SK-N-SH treated with all-trans-retinoic acid at 6 μM for 48 hours (cell line): ENCODE measurements at places on chromosomes 16 and 17.
A peak's percentile ranks its signal among the peaks of the same experiment; 100 is the strongest.

DNA sequence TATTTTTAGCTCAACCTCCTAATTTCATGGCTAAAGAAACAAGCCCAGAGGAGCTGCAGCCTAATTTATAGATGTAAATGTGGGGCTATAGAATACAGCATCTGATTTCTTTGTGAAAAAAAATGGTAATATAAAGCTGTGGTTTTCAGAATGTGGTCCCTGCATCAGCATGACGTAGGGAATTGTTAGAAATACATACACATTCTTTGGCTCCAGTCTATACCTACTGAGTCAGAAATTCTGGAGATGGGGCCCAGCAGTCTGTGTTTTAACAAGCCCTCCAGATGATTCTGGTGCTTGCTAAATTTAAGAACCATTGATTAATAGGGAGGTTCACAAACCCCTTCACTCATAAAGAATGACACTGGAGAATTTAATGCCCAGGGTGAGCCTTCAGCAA lies 18.1 kb upstream of the MYH8 start:
- ATAC-seq, result no peak

- no peak for ATAC-seq
Measured at GRCh38 chr16:85394456-85395206, 218.5 kb upstream of the GSE1 start.

- ATAC-seq, result peak; percentile 6; the same call in 2 of the 3 replicates
Measured at GRCh38 chr17:44191941-44192496, 5.2 kb downstream of the TMUB2 start.

- no peak; the same call in 2 of the 3 replicates for ATAC-seq
Measured at GRCh38 chr16:3013491-3013951, 798 bp downstream of the CLDN9 start.

GRCh38 chr17:69048634-69049033 lies 12.1 kb downstream of the ABCA9 start:
- no peak for ATAC-seq

DNA sequence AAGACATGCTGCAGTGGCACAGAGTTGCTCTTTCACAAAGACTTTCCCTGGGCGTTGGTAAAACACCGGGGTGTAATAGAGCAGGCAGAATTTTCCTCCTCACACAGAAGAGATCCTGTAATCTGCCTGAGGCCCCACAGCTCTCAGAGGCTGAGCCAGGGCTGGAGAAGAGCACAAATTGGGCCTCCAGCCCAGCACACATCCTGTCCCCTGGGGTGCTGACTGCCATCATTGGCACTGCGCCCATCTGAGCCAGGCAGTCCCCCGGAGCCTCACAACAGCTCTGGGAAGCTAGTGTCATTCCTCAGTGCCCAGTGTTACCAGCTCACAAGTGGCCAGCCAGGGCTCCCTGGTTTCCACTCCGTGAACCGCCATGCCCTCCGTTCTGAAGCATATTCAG lies 119.4 kb downstream of the SOCS1 start:
- peak; percentile 17 for ATAC-seq

- no peak for ATAC-seq
Measured at GRCh38 chr16:84766978-84767773, 52.6 kb upstream of the CRISPLD2 start.

GRCh38 chr17:32141679-32142037 lies 644 bp upstream of the RHOT1 start:
- ATAC-seq, result no peak

- ATAC-seq, result no peak
Measured at GRCh38 chr16:15979801-15980200, 30.4 kb downstream of the ABCC1 start.

- peak; percentile 41 for ATAC-seq
Measured at GRCh38 chr16:85553436-85554113, 59.5 kb upstream of the GSE1 start.
